Retinal pigment epithelial cell (primary cell): ENCODE measurements at places on chromosomes 6 and 20.

DNA sequence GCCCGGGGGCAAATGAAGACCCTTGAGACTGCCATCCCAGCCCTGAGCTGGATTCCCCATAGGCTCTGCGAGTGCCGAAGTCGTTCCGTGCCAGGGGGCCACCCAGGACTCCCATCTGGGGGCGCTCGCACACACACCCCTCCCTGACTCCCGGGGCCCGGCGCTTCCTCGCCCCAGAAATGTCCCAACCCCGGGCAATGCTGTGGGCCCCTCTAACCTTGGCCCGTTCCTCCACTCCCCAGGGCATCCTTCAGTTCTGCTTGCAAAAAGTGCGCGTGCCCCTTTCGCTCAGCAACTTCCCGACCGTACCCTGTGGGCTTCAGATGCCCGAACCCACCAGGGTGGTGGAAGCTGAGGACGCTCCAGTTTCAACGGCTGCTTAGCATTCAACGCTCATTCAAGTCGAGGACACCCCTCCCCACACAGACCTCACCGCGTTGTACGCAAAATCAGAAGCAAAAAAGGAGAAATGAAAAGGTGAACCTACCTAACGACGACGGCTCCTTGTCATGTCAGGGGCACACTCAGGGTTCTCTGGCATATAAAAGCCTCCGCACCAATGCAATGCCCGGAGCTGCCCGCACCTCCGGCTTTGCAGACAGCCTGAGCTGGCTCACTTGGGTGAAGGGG lies 25.3 kb downstream of the RIPOR2 start:
- no peak for DNase-seq

- no peak for DNase-seq
These were observed 45.0 kb downstream of the ADNP start for GRCh38 chr20:50886184-50886790.

- DNase-seq, result no peak
These were observed 263.8 kb upstream of the FOXQ1 start for GRCh38 chr6:1047981-1048541.

GRCh38 chr6:136412410-136412809 lies 122.8 kb upstream of the BCLAF1 start:
- no peak for DNase-seq

DNA sequence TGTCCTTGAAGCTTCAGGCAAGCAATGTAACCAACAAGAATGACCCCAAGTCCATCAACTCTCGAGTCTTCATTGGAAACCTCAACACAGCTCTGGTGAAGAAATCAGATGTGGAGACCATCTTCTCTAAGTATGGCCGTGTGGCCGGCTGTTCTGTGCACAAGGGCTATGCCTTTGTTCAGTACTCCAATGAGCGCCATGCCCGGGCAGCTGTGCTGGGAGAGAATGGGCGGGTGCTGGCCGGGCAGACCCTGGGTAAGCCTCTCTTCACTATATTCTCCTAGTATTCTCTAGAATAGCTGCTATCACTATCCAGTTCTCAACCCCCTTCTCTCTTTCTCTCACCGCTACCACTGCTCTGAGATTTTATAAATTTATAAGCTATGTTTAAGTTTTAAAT lies 40.0 kb downstream of the EIF2S2 start:
- DNase-seq, result no peak

GRCh38 chr6:17214106-17214505 lies 67.1 kb upstream of the RBM24 start:
- DNase-seq, result no peak

DNA sequence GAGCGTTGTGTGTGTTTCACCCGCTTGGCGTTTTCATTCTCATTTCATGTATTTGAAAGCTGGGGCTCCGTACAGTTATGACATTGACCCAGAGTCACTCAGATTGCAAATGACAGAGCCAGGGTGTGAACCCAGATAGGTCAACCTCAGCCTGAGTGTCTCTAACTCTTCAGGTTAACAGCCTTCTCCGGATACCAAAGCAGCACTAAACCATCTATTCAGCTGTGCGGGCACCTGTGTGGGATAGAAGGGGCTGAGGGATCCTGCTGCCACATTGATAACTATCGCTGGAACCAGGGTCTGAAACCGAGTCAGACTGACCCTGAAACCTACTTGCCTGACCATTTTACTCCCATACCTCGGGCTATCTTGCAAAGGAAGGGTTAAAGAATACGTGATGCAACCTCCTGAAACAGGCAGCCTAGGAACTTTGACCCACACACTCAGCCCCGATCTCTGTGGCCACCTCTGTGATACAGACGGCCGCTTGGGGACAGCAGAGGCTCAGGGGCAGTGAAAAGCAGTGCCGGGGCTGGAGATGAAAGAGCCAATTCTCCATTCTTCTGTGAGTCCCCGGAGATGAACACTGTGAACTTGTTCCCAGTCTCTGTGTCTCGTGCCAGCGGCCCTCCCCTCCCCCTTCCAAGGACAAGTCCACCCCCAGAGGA lies 233.5 kb upstream of the QKI start:
- no peak for DNase-seq

DNA sequence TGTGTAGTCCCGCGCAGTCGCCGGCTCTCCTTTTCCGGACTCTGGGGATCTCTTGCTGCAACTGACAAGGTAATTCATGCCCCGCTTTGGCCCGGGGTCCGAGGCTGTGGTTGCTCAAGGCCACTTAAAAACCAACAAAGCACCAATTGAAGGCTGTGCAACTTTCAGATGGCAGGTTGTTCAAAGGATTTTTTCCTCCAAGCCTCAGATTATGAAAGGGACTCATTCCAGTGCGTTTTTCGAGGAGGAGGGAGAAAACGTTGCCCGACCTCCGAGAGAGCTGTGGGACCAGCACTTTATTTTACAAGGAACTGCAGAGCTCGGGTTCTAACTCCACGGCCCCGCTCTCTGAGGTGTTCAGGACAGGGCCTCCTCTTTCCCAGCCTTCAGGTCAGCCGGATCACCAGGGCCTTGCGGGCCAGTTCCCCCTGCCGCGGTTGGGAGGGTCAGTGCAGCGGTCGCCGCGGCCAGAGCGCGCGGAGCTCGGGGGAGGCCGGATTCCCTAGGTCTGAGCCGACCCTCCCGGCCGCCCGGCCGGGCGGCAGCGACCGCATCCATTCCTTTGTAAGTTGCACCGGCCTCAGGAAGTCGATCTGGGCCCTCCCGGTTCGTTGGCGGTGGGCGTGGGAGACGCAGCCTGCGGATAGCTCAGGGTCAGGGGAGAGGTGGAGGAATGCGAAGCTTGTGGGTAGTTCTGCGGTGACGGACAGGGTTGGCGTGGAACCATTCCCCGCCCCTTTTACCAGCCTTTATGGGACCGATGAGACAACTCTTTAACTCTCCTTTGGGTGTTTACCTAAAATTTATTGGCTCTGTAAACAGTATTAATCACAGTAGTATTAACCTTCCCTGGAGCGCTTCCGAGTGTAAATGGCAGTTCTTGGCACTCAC lies 1.6 kb downstream of the UTRN start:
- DNase-seq, result no peak

DNA sequence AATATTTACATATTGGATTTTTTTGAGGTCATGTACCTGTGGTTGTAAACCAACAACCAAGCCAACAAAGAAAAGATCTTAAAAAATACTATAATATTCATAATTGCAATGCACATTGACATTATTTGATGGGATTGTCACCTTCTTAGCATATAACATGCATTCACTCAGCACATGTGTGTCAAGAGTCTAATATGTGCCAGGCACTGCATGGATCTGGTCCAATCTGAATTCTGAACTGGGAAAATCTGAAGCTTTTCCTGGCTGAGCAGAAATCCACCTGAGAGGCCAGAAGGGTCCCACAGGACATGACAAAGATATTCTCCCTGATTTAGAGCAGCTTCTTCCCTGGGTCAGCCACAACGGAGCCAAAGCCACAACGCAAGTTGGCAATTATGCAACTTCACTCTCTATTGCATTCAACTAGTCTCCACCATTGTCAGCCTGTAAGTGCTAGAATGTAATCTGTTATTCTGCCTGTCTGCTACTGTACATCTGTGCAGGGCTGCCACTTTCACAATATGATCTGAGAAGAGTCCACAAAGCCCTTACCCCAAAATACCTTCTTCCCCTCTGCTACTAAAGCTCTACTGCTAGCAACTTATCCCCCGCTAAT lies 17.0 kb upstream of the DDO start:
- DNase-seq, result no peak

DNA sequence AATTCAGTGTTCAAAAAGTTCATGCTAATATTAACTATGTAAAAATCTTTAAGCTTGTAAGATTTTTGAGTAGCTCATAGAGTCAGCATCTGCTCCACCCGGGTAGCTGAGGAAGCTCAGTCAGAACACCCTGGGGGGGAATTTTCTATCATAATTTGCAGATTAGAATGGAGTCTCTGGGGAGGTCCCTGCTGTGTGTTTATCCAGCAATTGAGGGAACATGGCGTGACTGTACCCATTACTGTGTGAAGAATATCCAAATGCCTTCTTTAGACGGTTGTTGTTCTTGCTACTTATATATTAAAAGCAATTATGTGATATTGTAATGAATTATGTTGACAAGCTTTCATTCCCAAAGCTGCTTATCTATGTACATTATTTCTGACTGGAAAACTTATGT lies 64.8 kb downstream of the AIG1 start:
- DNase-seq, result no peak
